Activated CD4-positive, CD25-positive, alpha-beta regulatory T cell (primary cell): ENCODE measurements at places on chromosomes 3 and 15.

- DNase-seq: no peak
These were observed 20.8 kb upstream of the SNTN start for GRCh38 chr3:63631670-63632069.

DNA sequence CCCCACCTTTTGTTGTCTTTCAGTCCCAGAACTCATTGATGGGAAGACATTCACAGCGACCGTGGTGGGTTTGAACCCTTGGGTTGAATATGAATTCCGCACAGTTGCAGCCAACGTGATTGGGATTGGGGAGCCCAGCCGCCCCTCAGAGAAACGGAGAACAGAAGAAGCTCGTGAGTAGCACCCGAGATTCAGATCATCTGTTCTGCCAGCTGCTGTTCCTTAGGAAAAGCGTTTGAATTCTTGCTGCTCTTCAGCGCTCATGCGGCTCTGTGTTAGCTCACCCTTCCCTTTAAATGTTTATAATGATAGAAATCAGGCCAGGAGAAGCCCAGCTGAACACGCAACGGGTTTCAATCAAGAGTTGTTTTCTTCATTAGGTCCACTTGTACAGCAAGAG is 73.0 kb downstream of the IL5RA start:
- no peak for DNase-seq

DNA sequence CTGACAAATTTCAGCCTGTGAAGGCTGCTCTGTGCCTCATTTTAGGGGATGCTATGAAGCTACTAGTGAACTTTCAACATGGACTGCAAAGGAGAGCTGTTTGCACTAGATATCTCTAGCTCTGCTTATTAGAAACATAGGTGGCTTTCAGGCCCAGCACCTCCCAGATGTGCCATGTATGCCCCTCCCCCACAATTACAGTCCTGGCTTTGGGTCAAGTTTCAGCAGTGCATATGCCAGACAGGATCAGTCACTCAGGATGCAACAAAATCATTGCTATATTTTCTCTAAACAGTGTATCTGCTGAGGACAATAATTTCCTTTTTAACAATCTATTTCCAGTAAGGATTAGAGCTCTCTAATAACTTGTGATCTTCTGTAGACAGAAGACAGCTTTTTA is 178.8 kb upstream of the STAC start:
- no peak for DNase-seq

GRCh38 chr3:136817448-136817847 is 1.5 kb upstream of the SLC35G2 start:
- DNase-seq: no peak

- DNase-seq: no peak
These were observed 130.6 kb downstream of the C3orf38 start for GRCh38 chr3:88280326-88280725.

DNA sequence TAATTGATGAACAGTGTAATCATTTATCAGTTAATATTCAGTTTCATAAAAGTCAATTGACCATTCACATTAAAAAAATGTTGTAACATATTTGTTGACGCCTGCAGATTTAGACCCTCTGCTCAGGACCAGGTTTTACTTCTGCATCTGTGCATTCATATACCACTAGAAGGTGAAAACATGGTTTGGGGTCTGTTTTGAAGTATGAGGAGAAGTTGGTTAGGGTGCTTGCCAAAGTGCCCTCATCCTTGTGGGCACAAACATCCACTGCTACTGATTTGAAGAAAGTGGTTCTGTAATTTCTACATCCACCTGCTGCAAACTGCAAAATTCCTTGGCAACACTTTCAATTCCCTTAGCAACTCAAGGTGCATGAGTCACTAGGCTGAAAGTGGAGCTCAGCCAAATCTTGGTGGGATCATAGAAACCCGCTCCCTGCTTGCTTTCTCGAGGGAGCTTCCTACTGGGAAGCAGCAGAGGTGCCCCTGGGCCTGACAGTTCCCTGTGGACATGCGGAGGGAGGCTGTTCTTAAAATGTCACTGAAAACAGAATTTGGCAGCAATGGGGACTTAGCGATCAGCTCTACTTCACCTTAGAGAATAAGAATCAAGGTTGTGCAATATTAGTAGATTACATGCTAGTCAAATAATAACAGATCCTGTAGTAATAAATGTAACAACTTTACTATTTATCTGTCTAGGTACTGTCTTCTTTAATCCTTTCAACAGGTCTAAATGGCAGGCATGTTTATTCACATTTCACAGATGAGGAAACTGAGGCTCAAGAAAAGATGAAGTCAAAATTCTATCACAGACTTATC is 301.0 kb upstream of the TBL1XR1 start:
- no peak for DNase-seq

GRCh38 chr3:88824666-88825564 is 282.5 kb upstream of the EPHA3 start:
- DNase-seq: no peak

DNA sequence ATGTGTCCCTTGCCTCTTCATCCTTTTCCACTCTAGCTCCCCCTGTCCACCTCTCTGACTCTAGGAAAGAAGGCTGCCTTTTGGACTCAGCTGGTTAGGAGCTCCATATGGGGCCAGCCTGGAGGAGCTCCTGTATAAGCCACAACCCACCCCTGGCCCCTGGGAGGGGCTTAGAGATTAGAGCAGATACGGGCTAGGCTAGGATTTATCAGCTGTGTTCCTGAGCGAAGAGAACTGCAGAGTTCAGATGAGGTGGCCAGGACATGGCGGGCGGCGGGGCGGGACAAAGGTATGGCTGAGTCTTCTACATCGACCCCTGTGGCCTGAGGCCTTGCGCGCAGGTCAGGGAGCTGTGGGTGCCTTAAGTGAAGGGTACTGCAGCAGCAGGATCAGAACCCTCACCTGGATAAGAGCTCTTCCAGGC is 7.9 kb downstream of the NBEAL2 start:
- DNase-seq: no peak

- DNase-seq: no peak
These were observed 86.2 kb downstream of the DHX30 start for GRCh38 chr3:47888986-47889757.

DNA sequence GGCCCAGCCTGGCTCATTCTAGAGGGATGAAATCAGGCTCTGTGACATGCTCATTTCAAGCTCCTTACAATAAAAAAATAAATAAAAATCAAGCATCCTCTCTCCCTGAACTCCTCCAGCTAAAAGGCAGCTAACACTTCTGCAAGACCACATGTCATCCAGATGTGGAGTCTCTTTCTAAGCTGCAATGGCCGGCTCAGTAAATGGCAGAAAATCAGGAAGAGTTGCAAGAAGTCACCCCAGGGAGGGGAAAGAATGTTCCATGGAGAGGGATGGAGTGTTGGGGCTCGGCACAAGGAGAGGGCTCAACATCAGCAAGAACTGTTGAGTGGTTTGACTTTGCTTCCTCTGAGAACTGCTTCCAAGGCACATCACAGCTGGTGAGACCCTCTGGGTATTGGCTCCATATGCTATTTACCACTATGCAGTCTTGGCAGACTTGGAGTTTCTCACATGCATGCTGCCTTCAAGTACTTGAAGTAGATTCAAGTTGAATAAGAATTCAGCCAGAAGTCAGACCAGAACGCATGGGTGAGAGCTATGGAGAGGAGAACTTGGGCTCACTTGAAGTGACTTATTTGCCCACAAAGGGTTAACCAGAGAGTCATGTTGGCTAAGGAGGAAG is 689.0 kb downstream of the NTRK3 start:
- no peak for DNase-seq

DNA sequence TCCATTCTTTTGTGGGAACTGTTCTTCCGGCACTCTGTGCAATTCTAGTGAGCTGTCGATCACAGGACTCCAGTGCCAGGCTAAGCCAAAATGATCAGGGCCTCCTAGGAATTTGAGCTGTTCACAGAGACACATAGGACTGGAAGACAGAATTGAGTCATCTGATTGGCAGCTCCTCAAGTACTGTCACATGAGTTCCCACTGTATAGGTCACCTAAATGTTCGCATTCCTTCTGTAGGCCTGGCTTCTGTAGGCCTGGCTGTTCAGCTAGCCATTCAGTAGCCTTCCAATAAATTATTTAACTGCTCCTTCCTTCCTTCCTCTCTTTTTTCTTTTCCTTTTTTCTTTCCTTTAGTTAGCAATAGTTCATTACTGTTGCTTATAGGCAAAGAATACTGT is 4.3 kb downstream of the PROS1 start:
- DNase-seq: no peak

DNA sequence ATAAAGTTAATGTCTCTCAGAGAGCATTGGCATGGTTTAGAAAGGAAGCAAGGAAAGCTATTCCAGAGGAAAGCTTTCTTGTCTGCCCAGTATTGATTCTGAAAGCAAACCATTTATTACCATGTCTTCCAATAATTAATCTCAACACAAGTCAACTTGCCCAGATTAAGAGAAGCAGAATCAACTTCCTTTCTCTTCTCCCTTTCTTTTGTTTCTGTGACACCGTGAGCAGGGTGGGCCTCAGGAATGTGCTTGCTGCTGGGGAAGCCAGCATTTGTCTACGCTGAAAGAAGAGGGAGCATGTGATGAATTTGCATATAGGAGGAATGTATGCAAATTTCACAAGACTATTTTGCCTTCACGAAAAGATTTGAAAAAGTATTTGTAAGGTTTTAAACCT is 368.6 kb upstream of the ROPN1 start:
- DNase-seq: no peak

DNA sequence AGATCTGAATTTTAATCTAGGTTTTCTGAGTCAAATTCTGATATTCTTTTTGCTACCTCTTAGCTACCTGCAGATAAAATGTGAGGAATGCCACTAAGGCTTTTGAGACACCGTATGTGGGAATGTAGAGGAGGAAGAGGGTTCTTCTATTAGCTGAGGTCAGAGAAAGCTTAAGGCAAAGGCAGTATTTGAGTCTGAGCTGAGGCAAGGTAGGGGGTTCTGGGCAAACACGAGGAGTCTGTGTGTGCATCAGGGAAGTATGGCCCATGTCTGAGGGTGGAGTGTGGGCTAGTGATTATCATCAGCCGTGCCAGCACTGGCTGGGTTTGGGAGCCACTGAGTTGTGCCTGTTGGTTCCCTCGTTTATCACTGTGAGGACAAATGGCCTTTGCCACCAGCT is 181.1 kb downstream of the SOX2 start:
- no peak for DNase-seq

DNA sequence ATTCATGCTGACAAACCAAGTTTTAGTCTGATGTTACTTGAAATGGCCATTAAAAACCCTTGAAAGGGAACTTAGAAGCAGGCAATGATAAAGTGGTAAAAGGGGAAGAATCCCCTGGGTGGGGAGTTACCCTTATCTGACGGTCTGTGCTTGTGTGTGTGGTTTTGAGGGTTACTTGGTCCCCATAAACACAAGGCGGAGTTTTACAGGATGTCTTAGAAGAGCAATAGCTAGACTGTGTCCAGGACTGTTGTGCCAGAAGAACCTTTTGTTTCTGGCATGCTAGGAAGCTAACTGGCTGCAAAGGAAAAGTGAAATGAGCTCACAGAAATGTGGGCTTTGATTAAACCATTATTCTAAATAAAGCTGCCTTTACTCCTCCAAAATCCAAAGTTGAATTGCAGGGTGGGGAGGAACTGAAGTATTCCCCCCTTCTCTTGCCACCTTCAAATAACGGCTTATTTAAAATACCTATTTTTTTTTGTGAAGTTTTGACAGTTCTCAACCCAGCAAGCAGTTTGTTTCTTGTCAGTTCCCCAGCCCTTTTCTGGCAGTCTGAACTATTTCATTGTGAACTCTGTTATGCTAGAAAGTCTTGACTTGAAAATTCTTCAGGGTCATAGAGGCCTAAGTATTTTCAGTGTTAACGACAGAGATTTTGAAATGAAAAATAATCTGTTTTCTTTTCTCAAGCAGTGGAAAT is 443.5 kb downstream of the OTOL1 start:
- DNase-seq: no peak
